Astrocyte (in vitro differentiated cells and primary cell): ENCODE measurements at places on chromosomes 7 and 10. TPM values are rescaled to one million over a fixed set of nuclear protein-coding genes. Genes with fewer than 3 reads are reported as not detected.

- no peak overlapping the region for H3K4me3 ChIP-seq
- peaks cover 28% of the 10 kb centered on the region for H3K4me1 ChIP-seq
- H3K27me3 ChIP-seq: no peaks in the 10 kb centered on the region
- H3K36me3 ChIP-seq: no peaks in the 10 kb centered on the region
- DNase-seq: no peak
Observed at GRCh38 chr7:3197567-3198213, 103.4 kb upstream of the SDK1 start.

DNA sequence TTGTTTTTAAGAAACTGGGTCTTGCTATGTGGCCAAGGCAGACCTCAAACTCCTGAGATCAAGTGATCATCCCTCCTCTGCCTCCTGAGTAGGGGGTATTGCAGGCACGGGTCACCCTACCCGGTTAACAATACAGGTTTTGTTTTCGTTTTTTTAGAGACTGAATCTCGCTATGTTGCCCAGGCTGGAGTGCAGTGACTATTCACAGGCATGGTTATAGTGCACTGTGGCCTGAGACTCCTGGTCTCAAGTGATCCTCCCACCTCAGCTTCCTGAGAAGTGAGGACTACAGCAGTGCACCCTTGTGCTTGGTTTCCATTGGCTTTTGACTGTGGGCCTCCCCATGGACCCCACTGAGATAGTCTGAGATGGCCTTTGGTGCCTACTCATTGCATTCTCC lies 3.8 kb upstream of the TRIM24 start:
- no peak overlapping the region for H3K27ac ChIP-seq
- H3K4me1 ChIP-seq: no peaks in the 10 kb centered on the region
- DNase-seq: no peak
- H3K27me3 ChIP-seq: no peaks in the 10 kb centered on the region
- H3K4me3 ChIP-seq: no peak overlapping the region

AGAP5 gene
- total RNA-seq: 3.4 and 5.1 TPM in 2 replicates

AMZ1 gene
- 3.4 and 5.7 TPM in 2 replicates for total RNA-seq

NEBL gene
- total RNA-seq: 3.7 and 6.0 TPM in 2 replicates

DNA sequence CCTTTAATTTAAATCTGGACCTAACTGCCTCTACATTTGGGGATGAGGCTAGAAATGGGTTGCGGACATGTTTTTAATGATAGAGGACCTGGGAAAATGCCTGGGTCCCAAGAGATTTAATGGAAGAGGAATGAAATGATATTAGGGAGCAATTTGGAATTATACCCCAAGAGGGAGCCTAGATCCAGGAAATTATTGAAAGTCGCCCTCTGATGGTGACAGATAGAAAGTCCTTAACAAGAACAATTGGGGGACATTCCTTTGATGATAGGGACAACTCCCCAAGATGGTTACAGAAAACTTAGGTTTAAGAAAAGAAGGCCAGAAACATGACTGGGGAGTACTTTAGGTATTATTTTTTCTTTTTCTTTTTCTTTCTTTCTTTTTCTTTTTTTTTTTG lies 9.5 kb upstream of the TSGA13 start:
- peak; percentile 26 for DNase-seq
- no peak overlapping the region for H3K4me3 ChIP-seq
- H3K36me3 ChIP-seq: no peaks in the 10 kb centered on the region
- no peaks in the 10 kb centered on the region for H3K27me3 ChIP-seq
- no peak overlapping the region for H3K27ac ChIP-seq

DNA sequence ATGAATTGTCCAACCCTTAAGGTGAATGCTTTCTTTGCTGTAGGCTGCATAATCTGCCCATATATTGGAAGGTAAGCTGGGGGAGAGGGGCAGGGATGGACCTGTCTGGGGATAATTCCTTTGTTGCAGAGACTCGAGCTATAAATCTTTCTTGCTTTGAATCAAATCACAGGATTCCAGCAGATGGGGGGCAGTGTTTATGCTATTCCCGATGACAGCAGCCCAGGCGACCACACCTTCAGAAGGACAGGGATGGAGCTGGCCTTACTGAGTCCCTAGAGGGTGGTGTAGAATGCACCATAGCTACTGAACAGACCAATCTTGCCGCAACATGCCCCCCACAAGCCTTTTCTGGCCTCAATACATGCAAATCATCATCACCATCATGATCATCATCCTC lies 2.5 kb downstream of the PODXL start:
- H3K4me3 ChIP-seq: peak overlapping the region; percentile 63
- H3K36me3 ChIP-seq: no peaks in the 10 kb centered on the region
- peaks cover 8% of the 10 kb centered on the region for H3K27me3 ChIP-seq
- no peak for DNase-seq

- H3K27me3 ChIP-seq: no peaks in the 10 kb centered on the region
- no peak for DNase-seq
- H3K27ac ChIP-seq: no peak overlapping the region
Observed at GRCh38 chr7:87337331-87337730, 8.1 kb upstream of the CROT start.

GRCh38 chr7:138238734-138239659 lies 162.7 kb downstream of the AKR1D1 start:
- no peaks in the 10 kb centered on the region for H3K27me3 ChIP-seq
- H3K36me3 ChIP-seq: no peaks in the 10 kb centered on the region
- no peak overlapping the region for H3K4me3 ChIP-seq

GRCh38 chr10:98533746-98534445 lies 87.2 kb upstream of the HPS1 start:
- no peaks in the 10 kb centered on the region for H3K4me1 ChIP-seq
- H3K4me3 ChIP-seq: no peak overlapping the region
- H3K36me3 ChIP-seq: no peaks in the 10 kb centered on the region
- H3K27me3 ChIP-seq: no peaks in the 10 kb centered on the region
- no peak for DNase-seq
- H3K27ac ChIP-seq: no peak overlapping the region

GRCh38 chr7:148911626-148912025 lies 27.5 kb upstream of the EZH2 start:
- H3K27ac ChIP-seq: no peak overlapping the region
- DNase-seq: no peak
- H3K4me1 ChIP-seq: peaks cover 9% of the 10 kb centered on the region
- no peaks in the 10 kb centered on the region for H3K36me3 ChIP-seq

GRCh38 chr7:30286749-30287148 lies 2.4 kb downstream of the ZNRF2 start:
- H3K27me3 ChIP-seq: no peaks in the 10 kb centered on the region
- H3K27ac ChIP-seq: no peak overlapping the region
- H3K36me3 ChIP-seq: no peaks in the 10 kb centered on the region
- no peak for DNase-seq
- H3K4me3 ChIP-seq: peak overlapping the region; percentile 76
- H3K4me1 ChIP-seq: no peaks in the 10 kb centered on the region

DNA sequence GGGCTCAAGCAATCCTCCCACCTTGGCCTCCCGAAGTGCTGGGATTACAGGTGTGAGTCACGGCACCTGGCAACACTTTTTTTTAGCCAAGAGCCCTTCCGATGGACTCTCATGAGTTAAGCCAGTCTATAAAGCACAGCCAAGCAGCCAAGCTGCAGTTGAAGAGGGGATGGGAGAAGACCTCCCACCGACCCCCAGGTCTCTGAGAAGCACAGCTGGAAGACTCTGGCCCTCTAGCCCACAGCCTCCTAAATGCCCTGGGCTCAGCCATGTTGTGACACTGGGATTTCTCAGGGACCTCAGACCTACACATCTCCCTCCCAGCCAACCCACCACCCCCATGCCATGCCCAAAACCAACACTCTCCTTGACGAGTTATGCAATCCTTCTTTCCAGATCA lies 31.1 kb downstream of the CALML3 start:
- no peak overlapping the region for H3K27ac ChIP-seq
- DNase-seq: no peak
- H3K36me3 ChIP-seq: no peaks in the 10 kb centered on the region
- H3K4me3 ChIP-seq: no peak overlapping the region

DNA sequence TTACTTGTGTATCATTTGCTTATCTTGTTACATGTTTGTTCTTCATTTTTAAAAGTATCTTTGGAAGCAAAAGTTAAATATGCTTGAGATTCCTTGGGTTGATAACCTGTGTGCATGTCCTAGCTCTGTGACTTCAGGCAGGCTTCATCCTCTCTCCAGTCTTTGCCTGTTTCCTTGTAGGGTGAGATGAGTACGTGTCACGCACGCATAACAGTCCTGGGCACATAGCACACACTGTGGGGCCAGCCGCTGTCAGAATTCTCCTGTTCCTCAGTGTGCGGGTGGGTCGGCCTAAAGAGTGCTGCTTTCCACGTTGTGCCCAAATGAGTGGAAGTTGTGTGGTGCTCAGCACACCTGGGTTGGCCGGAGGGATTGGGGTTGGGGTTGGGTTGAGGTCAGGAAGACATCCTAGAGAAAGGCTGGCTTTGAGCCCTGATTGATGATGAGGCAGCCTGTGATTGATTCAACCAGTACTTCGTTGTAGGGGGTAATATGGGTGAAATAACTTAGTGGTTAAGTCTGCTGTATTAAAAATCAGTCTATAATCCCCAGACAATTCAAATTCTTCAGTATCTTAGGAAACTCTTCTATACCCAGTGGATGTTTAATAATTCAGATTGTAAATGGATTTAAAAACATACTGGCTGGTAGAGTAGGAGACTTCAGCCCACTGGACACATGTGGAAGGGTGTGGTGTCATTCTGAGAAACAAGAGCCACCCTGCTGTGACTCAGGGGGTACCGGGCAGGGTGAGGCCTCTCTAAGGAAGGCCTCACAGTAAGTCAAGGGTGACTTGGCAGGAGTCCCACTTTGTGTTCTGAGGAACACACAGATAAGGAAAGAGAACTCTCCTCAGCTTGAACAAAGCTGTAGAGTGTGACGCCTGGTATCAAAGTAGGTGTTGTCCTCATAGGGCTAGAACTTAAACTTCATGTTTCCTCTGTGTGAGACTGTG lies 54.8 kb downstream of the DAGLB start:
- peak; percentile 61 for DNase-seq
- peaks cover 18% of the 10 kb centered on the region for H3K4me1 ChIP-seq
- no peak overlapping the region for H3K4me3 ChIP-seq
- H3K27me3 ChIP-seq: no peaks in the 10 kb centered on the region
- peak overlapping the region; percentile 42 for H3K27ac ChIP-seq

CC2D2B gene
- total RNA-seq: 0.18 and 0.60 TPM in 2 replicates

- H3K27ac ChIP-seq: no peak overlapping the region
- no peaks in the 10 kb centered on the region for H3K36me3 ChIP-seq
- DNase-seq: no peak
- H3K4me1 ChIP-seq: no peaks in the 10 kb centered on the region
- no peak overlapping the region for H3K4me3 ChIP-seq
Observed at GRCh38 chr7:143954135-143954534, 509 bp upstream of the OR2F1 start.

- no peak overlapping the region for H3K4me3 ChIP-seq
- DNase-seq: peak; percentile 48
- H3K36me3 ChIP-seq: no peaks in the 10 kb centered on the region
- no peak overlapping the region for H3K27ac ChIP-seq
Observed at GRCh38 chr10:25811052-25811685, 122.9 kb upstream of the MYO3A start.

DNA sequence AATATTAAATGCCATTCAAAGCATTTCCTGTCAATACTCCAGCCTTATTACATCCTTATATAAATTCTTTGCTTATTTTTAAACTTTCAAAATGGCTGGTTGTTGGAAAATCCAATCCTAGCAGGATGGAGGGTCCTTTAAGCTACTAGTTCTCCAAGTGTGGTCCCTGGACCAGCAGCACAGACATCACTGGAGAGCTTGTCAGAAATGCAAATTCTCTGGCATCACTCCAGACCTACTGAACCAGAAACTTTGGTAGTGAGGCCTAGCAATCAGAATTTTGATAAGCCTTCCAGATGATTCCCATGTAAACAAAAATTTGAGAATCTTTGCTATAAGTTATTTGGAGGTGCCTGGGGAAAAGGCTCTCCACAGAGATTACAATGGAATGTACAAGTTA lies 43.8 kb downstream of the CALCR start:
- no peak overlapping the region for H3K4me3 ChIP-seq
- no peaks in the 10 kb centered on the region for H3K4me1 ChIP-seq
- no peaks in the 10 kb centered on the region for H3K27me3 ChIP-seq
- H3K27ac ChIP-seq: no peak overlapping the region

DNA sequence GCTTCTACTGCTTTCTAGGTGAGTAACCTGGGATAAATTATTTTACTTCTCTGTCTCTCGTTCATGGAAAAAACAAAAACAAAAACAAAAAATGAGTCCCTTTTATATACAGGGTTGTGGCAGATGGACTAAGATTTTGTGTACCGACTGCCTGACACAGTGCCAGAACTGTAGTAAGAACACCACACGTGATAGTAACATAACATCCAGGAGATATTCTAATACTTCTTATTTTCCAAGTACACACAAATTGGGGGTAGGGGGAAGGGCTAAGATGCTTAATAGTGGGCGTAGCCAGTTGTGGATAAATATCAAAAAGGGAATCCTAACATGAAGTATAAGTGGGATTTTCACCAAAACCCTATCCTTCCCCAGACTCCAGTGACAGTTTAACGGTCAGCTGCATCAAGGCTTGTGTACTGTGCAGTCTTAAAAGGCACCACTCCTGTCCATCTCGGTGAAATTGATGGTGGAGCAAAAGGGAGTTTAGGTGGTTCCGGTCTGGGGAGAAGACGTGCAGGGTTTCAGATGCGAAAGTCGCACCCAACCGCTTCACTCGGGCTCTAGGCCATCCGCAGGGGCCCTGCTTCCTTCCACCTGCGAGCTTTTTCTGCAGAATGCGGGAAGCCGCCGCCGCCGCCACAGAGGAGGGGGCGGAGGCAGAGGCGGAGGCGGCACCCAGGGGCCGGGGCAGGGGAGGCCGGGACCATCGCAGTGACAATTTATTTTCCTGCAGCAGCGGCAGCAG lies at the start of gene STAMBPL1:
TSS of gene STAMBPL1 (plus strand) at position 712 of the 748 bp plus-strand sequence. CDS start 21,464 bp downstream, outside the sequence.
- H3K4me3 ChIP-seq: peak within 1 kb of the TSS; percentile 91
- H3K36me3 ChIP-seq: no peaks in the 10 kb centered on the region
- no peaks in the 10 kb centered on the region for H3K27me3 ChIP-seq
- H3K4me1 ChIP-seq: peaks cover 28% of the 10 kb centered on the region
- H3K27ac ChIP-seq: peak within 1 kb of the TSS; percentile 81

DNA sequence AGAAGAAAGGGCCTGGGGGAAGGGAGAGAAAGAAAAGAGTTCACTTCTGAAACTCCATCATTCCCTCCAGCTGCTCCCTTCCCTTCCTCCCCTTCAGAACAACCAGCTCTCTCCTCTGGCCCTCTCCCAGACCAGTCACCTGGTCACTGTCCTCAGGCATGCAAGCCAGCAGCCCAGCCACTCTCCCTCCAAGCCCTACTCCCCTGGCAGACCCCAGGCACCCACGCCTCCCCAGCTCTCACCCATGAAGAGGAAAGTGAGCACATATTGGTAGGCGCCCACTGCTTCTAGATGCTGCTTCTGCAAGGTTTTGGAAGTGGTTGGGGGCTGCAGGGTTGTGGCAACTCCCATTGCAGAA lies 353 bp downstream of the MOGAT3 start:
- H3K27ac ChIP-seq: no peak overlapping the region
- H3K4me3 ChIP-seq: no peak overlapping the region
- H3K36me3 ChIP-seq: no peaks in the 10 kb centered on the region
- DNase-seq: no peak
